Right renal pelvis (tissue), 4 donors: ENCODE measurements at places on chromosomes 12 and 14.
A peak's percentile ranks its signal among the peaks of the same experiment; 100 is the strongest.

- DNase-seq: no peak
These were observed 7.5 kb downstream of the ITPR2 start for GRCh38 chr12:26825459-26826016.

- DNase-seq: no peak
These were observed 50.7 kb downstream of the ACSM4 start for GRCh38 chr12:7354529-7354928.

GRCh38 chr12:1819050-1819449 lies 1.3 kb upstream of the LRTM2 start:
- no peak for DNase-seq

- no peak for DNase-seq
These were observed 24.3 kb downstream of the SYNDIG1L start for GRCh38 chr14:74401504-74402241.

DNA sequence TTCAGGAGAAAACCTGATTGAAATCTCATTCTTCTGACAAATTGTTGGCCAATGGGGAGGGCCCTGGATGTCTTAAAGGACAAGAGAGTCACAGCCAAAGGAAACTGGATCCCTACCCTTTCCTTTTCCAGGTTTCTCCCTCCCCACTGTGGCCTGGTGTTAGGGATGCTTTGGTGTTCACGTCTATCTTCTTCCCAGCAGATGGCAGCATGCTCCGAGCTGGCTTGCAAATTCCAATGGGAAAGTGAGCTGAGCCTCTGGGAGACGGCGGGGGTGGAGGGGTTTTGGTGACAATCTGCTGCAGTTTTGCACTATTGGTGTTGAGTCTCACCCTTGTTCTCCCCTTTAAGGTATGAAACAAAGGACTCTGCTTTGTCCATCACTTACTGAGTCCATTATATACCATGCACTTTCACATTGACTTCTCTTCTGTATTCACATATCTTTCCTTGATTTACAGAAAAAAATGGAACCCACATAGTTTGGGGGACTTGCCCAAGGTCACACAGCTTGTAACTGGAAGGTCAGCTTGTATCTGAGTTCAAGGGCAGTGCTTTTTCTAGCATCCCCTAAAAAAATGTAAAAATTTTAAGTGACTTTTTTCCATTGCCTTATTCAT lies 39.3 kb downstream of the CCDC177 start:
- DNase-seq: no peak

DNA sequence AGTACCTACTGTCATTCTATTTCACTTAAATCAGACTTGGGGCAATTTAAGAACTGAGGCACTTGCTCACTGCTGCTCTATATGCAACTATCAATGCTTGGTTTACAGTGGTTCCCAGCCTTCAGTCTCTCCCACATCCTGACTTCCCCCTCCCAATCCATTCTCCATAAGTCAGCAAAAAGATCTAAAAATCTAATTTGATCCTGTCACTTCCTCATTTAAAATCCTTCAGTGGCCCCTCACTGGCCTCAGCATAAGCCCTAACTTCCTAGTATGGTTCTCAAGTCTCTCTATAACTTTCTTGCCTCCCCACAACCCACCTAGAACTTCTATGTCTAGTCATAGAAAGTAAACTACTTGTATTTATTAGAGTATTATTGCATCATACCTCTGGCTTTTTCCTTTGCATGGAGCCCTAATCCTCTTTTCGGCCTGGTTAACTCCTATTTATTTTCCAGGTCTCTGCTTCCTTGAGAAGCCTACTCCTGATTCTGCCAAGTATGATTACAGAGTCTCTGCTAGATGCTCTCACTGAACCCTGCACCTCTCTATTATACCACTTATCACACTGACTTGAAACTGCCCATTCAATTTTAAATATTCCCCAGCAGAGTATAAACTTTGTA lies 130.6 kb downstream of the RALGAPA1 start:
- DNase-seq: no peak

DNA sequence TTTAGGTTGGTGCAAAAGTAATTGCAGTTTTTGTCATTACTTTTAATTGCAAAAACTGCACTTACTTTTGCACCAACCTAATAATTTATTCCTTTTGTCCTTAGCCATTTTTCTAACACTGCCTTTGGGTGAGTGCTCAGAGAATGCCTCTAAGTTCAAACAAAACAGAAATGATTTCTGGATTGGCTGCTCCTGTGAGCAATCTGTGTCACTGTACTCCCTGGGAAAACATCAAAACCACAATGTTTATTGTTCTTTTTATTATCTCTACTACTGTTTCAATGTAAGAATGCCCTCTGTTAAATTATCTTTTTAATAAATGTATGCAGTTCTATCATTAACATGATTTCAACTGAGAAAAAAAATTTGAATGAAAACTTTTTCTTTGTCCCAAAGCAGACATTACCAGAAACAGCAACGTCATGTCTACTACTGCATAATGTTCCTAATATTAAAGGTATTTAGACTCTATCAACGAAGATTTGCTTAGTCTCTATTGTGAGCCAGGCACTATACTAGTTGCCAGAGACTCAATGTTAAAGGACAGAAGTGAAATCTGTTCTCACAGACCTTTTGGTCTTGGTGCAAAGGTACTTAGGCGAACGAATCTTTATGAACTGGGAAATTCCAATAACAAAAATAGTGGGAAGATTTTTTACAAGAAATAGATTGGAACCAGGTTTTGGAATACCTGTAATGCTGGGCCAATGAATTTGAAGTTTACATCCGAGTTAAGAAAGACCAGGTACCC lies 6.2 kb downstream of the SLC41A2 start:
- DNase-seq: no peak

- no peak for DNase-seq
These were observed 104.0 kb upstream of the EIF5 start for GRCh38 chr14:103230021-103230420.

DNA sequence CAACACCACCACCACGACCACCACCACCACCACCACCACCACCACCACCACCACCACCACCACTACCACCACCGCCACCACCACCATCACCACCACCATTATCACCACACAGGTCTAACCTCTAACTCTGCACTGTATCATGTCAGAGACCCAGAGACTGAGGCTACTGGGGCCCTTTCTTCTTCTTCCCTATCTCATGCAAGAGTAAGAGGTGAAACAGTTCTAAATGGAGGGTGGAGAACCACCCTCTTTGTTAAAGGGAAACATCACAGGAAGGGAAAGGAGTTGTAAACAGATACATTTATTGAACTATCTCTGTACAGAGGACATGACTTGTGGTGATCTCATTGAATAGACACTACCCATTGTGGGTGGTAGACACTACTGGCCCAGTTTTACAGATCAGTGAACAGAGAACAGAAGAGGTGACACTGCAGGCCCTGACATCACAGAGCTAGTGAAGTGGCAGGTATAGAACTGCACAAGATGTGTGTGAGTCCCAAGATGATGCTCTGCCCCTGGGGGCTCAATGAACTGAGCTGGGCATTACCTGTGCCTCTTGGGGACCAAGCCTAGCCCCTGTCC lies 91.6 kb downstream of the FOXN3 start:
- DNase-seq: no peak

DNA sequence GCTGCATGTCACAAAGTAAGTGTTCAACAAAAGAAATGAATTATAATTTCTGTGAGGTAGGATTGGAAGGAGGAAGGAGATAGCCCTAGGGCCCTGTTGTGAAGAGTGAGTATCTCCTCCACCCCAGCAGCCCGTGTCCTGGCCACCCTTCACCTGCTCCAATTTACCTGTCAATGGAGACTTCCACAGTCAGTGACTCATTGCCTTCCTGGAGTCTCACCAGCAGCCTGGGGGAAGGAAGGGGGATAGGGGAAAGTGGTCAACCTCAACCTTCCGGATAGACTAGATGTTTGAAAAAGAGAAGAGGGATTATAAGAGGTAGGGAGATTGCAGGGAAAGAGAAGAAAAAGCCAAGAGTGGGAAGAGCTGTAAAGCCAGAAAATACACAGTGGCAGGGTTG lies 9.2 kb downstream of the STAT2 start:
- DNase-seq: no peak

- DNase-seq: no peak
These were observed 103.1 kb downstream of the RFLNA start for GRCh38 chr12:124397807-124398577.

- DNase-seq: peak; percentile 28
These were observed 26.8 kb upstream of the PEX5 start for GRCh38 chr12:7162691-7163114.

DNA sequence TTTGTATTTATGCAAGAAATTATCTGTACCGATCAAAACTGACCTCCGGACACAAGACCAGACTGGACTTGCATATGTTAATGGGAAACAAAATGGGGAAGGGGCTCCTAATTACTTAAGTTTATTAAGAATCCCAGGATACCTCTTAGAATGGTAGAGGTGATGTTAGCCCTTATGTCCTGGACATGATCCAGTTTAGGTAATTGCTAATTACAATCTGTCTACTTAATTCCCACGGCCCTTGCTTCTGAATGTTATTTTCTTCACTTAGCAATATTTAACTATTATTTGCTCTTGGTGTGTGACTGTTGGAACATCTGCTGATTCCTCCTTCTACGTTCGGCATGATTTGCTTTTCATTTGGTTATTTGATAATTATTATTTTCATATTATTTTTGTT lies 644.0 kb downstream of the DIO2 start:
- DNase-seq: no peak

GRCh38 chr14:37061697-37062096 lies 110.7 kb downstream of the SLC25A21 start:
- DNase-seq: no peak

- DNase-seq: no peak
These were observed 127.4 kb upstream of the EGLN3 start for GRCh38 chr14:34078117-34078743.

GRCh38 chr12:94863321-94864035 lies 140.0 kb downstream of the NDUFA12 start:
- DNase-seq: no peak

DNA sequence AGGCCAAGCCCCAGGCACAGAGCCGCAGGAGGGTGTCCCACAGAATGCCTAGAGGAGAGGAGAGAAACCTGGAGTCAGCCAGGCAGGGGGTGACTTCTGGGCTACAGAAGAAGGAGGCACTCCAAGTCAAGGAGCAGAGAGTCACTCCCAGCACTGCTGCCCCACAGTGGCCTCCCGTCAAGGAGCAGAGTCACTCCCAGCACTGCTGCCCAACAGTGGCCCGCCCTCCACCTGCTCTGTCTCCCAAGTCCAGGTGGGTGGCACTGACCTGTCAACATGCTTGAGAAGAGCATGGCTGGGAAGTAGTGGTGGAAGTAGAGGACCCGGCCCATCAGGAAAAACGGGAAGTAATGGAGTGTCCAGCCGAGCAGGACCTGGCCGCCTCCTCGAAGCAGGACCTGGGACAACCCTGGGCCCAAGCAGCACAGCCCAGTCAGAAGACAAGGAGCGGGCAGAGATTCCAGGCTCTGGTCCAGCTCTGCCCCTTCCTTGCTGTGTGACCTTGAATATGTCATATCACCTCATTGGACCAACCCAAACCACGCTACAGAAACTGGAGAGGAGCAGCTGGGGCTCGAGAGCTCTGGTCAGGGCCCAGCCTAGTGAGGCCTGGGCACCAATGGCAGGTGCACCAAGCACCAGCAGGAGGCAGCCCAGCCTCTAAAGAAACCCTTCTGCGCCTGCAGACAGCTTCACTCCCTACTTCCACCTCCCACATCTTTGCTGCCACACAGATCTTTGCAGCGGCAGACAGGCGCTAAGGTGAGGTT lies 7.6 kb upstream of the NGB start:
- DNase-seq: no peak

DNA sequence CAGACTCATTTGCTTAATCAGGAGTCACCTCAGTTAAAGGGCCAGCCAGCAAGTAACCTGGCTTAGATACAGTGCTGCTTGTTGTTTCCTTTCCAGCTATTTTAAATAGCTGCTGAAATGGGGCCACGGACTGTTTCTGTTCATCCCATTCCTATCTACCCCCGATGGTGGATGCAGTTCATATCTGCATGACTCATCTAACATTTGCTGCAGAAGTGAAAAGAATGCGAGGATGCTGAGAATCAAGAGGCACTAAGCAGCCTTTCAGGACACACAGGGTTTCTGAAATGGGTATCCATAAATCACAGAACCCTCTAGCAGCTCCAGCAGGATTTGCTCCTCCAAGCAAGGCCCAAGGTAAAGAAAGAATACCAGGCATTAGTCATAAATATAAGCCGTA lies 60.2 kb upstream of the RTRAF start:
- DNase-seq: no peak

DNA sequence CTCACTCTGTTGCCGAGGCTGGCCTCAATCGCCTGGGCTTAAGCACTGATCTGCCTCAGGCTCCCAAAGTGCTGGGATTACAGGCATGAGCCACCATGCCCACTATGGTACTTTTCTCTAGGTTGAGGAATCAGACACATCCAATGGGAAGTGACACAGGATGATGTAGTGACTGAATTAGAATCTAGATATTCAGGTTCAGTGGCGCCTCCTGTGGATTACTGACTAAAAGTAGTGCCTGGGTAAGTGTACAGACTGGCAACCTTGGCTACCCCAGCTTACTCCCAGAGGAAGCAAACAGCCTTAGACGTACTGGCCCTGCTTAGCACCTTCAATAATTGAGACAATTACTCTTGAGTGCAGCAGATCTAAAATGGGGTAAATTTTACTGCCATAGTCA lies 22.8 kb downstream of the GALNT8 start:
- no peak for DNase-seq

- no peak for DNase-seq
These were observed 93.0 kb downstream of the SLC24A4 start for GRCh38 chr14:92415969-92416368.

DNA sequence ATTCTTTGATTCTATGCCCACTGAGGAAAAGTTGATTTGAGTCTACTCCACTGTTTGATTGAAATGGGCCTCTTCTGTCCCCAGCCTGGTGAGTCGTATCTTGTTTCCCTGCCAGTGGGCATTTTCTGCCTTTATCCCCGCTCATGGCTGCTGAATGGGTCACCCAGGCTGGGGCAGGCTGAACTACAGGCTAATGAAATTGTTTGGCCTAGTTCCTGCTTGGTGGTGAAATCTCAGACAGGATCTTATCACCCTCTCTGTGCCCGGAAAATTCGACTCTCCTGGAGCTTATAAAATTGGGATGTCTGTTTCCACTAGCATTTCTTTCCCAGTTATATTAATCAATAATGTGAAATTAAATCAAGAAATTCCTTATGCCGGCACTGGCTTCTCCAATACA lies 65.0 kb downstream of the CHST11 start:
- no peak for DNase-seq

GRCh38 chr14:61563880-61564617 lies 131.3 kb upstream of the HIF1A start:
- no peak for DNase-seq
